GM19239 (cell line): ENCODE measurements at places on chromosomes 6 and 20.

DNA sequence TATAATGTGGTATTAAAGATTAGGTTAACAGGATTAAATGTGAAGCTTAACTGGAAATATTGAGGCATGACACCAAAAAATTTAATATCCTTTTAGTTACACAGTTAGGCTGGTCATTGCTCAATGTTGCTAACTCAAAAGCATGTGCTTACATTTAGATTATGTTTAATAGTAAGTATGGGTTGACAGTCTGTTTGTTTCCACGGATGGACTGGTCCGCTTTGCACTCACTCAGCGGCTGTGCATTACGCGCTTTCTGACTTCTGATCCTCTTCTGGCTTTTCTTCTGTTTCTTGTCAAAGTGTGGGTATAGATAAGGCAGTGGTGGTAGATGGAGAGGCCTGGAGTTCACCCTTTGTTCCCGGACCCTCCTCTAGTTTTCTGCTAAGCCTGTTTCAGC lies 174.9 kb downstream of the RIMS1 start:
- no peak for DNase-seq

DNA sequence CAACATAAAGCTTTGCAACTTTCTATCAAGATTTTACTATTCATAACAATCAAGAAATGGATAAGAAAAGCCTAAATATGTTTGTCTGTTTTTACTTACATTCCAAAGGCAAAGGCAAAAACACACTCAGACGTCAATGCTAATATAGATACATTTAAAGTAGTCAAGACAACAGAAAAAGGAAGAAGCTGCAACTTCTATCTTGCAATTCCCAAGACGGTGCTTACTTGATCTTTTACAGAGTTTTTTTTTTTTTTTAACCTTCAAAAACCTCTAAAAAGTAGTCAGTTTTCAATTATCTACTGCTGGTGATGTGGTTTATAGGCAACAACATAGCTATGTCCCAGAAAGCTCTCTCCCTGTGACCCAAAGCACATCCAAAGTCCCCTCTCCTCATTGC lies 58.1 kb downstream of the EPB41L2 start:
- DNase-seq: no peak

GRCh38 chr20:63114006-63114692 lies 101.8 kb downstream of the YTHDF1 start:
- DNase-seq: no peak

- no peak for DNase-seq
Measured at GRCh38 chr6:56637640-56638039, 5.0 kb downstream of the DST start.

- no peak for DNase-seq
Measured at GRCh38 chr6:5663259-5663658, 343.5 kb downstream of the NRN1 start.
